ENCODE measurements at places on chromosomes 5 and 9. TPM values are rescaled to one million over a fixed set of nuclear protein-coding genes. Genes with fewer than 3 reads are reported as not detected.

The KLHL3 gene
- 4.4 TPM for total RNA-seq

The HABP4 gene
- total RNA-seq: 1.2 TPM

The ERP44 gene
- total RNA-seq: 14.2 TPM

The SYK gene
- 60.3 TPM for total RNA-seq

The SPEF2 gene
- total RNA-seq: 1.6 TPM

The MYORG gene
- total RNA-seq: 5.4 TPM

DNA sequence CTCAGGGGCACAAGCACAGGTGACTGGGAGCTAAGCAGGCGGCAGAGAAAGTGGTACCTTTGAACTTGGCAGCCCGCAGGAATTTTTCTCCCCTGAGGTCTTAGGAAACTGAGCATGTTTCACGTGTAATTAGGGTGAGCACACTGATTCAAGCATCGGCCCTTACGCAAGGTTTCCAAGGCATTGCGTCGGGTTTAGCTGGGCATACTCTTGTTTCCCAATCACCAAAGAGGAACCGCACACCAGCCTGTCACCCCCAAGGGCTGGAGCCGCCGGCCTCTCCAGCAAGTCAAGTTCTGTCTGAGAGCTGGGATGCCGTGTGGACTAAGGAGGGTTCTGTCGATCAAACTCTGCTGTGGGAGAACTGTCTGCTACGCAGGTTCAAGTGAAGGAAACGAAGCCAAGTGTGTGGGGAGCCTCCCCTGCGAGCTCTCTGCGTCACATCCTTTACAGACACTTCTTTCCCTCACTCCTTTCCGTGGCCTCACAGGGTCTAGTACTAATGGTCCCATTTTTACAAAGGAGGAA, 53.0 kb downstream of the ERGIC1 start:
- ATAC-seq: peak; percentile 53

- peak; percentile 18 for ATAC-seq
Observed at GRCh38 chr9:124468061-124468740, 17.9 kb downstream of the ADGRD2 start.

GRCh38 chr9:3896576-3896975, 370.8 kb upstream of the RFX3 start:
- no peak for ATAC-seq

- ATAC-seq: no peak
Observed at GRCh38 chr9:133886563-133887501, 105.3 kb downstream of the VAV2 start.

DNA sequence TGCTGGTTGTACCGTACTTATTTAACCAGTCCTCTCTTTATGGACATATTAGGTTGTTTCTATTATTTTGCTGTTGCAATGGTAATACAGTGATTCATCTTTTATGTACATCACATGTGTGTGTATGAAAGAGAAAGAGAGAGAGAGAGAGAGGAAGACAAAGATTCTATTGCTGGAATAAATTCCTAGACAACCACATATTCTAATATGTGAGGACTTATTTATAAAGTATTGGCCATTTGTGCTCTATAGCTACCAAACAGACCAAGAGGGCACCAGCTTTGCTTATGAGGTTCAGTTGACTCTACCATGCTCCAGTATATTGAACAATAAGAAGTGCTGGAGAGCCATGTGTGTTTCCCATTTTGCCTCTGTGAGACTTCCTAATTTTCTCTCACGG, 513.5 kb downstream of the DMAC1 start:
- ATAC-seq: no peak

DNA sequence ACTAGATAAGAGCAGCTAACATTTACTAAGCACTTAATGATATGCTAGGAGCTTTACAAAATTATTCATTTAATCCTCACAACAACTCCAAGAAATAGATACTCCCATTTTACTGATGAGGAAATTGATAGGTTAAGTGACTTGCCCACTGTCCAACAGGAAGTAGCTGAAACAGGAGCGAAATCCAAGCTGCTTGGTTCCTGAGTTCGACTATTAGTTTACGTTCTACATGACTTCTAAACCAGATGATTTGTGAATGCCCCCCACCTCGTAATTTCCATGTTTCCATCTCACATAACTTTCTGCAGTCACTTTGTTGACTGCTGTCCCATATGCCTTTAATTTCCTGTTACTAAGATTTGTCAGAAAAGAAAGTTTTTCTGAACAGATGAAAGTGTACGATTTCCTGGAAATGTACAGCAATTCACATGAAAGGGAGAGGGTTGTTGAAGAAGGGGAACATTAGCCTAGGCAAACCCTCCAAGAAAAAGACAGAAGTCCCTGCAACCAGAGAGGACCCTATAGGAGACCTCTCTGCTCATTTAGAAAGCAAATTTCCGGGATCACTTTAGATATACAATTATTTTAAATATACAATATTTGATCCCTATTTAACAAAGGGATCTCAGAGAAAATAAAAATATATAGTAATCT, 279.1 kb upstream of the EFNA5 start:
- ATAC-seq: no peak

DNA sequence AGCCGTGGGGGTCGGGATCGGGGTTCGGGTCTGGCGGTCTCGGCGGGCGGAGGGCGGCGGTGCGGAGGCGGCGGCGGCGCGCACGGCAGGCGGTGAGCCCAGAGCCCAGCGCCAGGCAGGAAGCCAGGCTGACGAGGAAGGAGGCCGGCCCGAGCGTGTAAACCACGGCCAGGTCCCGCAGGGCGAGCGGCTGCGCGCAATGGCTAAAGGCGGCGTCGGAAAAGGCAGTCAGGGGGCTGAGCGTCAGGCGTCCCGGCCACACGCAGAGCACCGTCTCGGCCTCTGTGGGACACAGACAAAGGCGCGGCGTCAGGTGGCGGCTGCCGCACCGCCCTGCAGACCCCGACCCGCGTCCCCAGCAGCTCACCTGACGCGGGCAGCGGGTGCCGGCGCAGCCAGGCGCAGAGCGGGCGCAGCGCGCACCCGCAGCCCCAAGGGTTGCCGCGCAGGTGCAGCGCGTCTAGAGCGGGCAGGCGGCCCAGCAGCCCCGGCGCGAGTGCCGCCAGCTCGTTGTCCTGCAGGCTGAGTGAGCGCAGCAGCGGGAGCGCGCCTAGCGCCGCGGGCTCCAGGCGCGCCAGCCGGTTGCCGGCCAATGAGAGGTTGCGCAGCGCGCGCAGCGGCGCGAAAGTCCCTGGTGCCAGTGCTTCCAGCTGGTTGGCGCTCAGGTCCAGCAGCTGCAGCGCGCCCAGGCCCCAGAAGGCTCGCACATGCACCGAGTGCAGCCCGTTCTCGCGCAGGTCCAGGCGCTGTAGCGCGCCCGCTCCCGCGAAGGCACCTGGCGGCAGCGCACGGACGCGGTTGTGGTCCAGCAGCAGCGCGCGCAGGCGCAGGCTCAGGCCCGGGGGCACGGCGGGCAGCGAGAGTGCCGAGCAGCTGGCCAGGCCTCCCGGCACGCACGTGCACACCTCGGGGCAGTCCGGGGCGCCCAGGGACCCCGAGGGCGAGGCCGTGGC, 671 bp downstream of the LRRC26 start:
- peak; percentile 40 for ATAC-seq

DNA sequence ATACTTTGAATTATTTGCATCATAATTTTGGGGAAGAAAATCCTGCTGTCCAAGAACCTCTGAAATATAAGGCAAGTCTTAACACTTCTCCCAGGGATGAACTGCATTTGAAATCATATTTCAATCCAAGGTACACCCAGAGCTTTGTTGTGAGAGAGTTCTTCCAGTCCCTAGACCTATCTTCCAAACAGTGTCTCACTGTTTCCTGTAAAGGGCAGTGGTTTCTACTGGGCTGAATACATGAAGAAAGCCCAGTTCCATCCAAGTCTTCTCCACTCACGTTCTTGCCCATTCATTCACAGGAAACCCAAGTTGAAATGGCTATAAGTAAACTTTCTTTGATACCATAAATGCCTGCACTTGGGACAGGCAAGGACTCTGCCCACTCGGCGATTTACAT, 108.3 kb upstream of the LHFPL2 start:
- ATAC-seq: no peak
